H7 (cell line): ENCODE measurements at places on chromosomes 6 and 20. TPM values are rescaled to one million over a fixed set of nuclear protein-coding genes. Genes with fewer than 3 reads are reported as not detected.

The RMND1 gene
- total RNA-seq: 22.6 and 26.5 TPM in 2 replicates

The PTPRT gene
- total RNA-seq: 0.07 and 0.11 TPM in 2 replicates

The BACH2 gene
- total RNA-seq: 2.3 and 2.5 TPM in 2 replicates

The TAF11 gene
- 52.8 and 55.4 TPM in 2 replicates for total RNA-seq

The SLC17A3 gene
- total RNA-seq: not detected in 2 replicates

The GABRR1 gene
- total RNA-seq: 0.07 and 0.10 TPM in 2 replicates

The OXT gene
- total RNA-seq: 1.5 TPM in 1 of 2 replicates, not detected in the other

The HLA-DRB1 gene
- 0.48 TPM in 1 of 2 replicates, not detected in the other for total RNA-seq

The CD24 gene
- total RNA-seq: 1,059 and 1,266 TPM in 2 replicates

The ZNF335 gene
- total RNA-seq: 15.0 and 18.1 TPM in 2 replicates

The TXNDC5 gene
- 179 and 194 TPM in 2 replicates for total RNA-seq

The TDRD6 gene
- not detected in 2 replicates for total RNA-seq

The SSTR4 gene
- total RNA-seq: not detected in 2 replicates

The SRSF12 gene
- total RNA-seq: 2.1 and 3.7 TPM in 2 replicates

The IL20RA gene
- total RNA-seq: 0.26 and 0.28 TPM in 2 replicates

The PTK6 gene
- 0.14 and 0.30 TPM in 2 replicates for total RNA-seq

The ARMH2 gene
- total RNA-seq: not detected in 2 replicates

The GRIK2 gene
- total RNA-seq: 0.76 and 1.2 TPM in 2 replicates

The IMPG1 gene
- not detected in 2 replicates for total RNA-seq

The CCN6 gene
- total RNA-seq: not detected in 2 replicates

The FAM217A gene
- total RNA-seq: not detected in 2 replicates

The DCDC2 gene
- total RNA-seq: 0.18 TPM in 1 of 2 replicates, not detected in the other

The STX11 gene
- total RNA-seq: not detected in 2 replicates

The PGC gene
- not detected in 2 replicates for total RNA-seq

The KCNQ2 gene
- total RNA-seq: 92.6 and 129 TPM in 2 replicates

The ENPP3 gene
- not detected in 2 replicates for total RNA-seq

The ZBP1 gene
- not detected in 2 replicates for total RNA-seq

The LRRC73 gene
- 0.26 TPM in 1 of 2 replicates, not detected in the other for total RNA-seq

The PLN gene
- not detected in 2 replicates for total RNA-seq

The GTSF1L gene
- total RNA-seq: not detected in 2 replicates

The ZNF322 gene
- 12.0 and 16.4 TPM in 2 replicates for total RNA-seq

The RCAN2 gene
- 1.5 and 2.8 TPM in 2 replicates for total RNA-seq

The RBM12 gene
- 49.5 and 50.0 TPM in 2 replicates for total RNA-seq

The LHFPL5 gene
- not detected in 2 replicates for total RNA-seq

The CASS4 gene
- total RNA-seq: not detected in 2 replicates
